Stimulated activated CD4-positive, alpha-beta T cell treated with anti-CD3 and anti-CD28 coated beads, TNF-alpha, amount 100 ng/mL, for 1 hour (primary cell): ENCODE measurements at places on chromosomes 12 and 14.

GRCh38 chr14:23052182-23052623 lies 5.1 kb downstream of the CDH24 start:
- DNase-seq: no peak

DNA sequence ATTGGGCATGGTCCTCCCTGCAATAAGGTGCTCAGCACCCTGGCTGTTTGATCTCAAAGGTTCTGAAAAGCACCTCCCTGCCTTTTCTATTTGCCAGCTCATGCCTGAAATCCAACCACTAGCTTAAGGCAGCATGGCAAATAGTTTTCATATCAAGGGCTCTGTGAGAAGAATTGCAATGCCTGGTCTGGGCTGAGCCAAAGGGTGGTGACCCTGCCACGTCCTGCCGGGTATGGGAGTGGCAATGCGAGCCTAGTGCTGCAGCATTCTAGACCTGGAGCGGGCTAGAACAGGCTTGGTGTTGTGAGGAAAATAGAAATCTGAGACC lies 2.3 kb upstream of the SCNN1A start:
- no peak for DNase-seq

GRCh38 chr12:39402922-39403321 lies 40.0 kb downstream of the KIF21A start:
- no peak for DNase-seq

- no peak for DNase-seq
Observed at GRCh38 chr14:90715993-90716392, 100.2 kb downstream of the TTC7B start.

DNA sequence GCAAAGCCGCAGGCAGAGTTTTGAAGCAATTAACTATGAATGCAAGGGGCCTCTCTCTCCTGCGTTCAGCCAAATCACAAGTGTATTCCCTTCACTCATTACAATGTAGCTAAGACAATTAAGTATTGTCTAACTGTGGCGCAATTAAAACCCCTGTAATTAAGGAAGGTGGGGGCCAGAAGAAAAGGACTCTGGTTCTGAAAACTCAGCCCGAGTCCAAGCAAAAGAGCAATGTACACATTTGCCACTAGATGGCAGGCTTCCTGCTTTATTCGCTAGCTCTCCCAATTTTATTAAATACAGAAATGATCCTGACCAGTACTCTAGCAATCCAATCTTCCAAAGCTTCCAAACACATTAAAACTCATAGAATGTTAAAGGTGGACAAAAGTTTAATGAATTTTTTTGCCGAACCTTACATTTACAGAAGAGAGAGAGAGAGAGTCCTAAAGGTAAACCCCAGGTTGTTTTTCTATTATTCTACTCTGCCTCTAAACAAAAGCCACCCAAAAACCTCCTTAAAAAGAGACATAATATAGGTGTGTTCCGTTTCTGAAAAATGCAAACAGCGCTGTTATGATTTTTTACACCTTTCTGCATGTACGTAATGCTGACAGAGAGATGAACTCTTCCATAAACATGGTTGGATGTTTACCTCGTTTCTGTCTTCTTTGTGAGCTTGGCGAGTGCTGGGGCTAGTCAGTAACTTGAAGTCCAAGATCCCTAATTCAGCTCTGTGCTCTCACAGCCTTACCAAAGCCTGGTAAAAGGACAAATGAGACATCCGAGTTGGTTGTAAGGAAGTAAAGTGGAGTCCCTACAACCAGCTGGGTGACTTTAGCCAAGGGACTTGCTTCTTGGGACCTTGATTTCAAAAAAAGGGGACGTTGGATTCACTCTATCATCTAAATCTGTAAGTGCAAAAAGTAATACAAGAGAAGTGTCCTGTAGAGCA lies 50.9 kb upstream of the VASH1 start:
- no peak for DNase-seq

- peak; percentile 77 for DNase-seq
Observed at GRCh38 chr12:6965026-6965661, 5.3 kb downstream of the PHB2 start.

- no peak for DNase-seq
Observed at GRCh38 chr12:128973883-128974681, 120.8 kb downstream of the GLT1D1 start.

DNA sequence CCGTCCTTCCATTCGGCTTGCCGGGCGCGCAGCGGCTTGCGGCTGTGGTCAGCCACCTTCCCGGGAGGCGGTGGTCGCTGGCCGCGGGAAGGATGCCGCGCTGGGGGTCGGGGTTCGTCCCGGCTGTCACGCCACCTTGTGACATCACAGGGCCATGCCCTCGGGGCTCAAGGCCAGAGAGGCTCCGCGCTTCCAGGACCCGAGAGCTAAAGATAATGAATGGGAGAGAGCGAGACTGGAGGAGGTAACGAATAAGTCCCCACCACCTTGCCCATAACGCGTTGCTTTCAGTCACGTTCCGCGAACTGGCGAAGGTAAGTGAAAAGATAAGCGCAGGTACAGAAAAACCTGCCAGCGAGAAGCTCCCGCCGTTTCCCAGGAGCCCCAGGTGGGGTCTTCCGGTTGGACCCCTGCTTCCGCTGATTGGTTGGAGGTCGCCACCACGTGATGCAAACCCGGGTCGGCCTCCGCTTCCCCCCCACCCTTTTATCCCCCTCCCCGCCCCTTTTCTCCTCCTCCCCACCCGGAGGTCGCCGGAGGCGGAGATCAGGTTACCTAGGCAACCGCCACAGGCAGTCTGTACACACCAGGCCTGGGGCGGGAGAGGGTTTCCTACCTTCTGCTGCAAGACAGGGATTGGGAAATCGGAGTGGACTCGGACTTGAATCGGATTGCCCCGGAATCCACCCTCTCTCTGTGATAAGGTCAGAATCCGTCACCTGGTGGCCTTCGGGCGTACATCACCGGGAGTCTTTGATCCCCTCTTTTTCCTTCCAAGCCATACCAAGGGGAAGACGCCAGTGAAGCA lies at the start of gene LRRC9:
Gene LRRC9 (plus strand): TSS at position 575 of the 808 bp plus-strand sequence.
- no peak for DNase-seq

DNA sequence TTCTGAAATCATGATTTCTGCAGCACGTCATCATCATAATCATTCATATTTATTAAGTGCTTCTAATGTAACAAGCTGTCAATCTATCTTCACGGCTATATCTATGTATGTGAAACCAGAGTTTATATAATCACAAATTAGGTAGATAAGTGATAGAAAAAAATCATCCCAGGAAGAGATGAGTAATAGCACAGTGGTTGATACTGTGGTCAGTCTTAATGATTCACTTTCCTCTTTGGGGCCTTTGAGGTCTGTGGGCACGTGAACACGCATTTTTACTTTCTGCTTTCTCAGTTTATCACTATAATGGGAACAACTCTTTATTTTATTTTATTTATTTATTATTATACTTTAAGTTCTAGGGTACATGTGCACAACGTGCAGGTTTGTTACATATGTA lies 265.9 kb upstream of the NOVA1 start:
- DNase-seq: no peak

GRCh38 chr12:75487308-75487707 lies 6.8 kb downstream of the GLIPR1 start:
- no peak for DNase-seq

DNA sequence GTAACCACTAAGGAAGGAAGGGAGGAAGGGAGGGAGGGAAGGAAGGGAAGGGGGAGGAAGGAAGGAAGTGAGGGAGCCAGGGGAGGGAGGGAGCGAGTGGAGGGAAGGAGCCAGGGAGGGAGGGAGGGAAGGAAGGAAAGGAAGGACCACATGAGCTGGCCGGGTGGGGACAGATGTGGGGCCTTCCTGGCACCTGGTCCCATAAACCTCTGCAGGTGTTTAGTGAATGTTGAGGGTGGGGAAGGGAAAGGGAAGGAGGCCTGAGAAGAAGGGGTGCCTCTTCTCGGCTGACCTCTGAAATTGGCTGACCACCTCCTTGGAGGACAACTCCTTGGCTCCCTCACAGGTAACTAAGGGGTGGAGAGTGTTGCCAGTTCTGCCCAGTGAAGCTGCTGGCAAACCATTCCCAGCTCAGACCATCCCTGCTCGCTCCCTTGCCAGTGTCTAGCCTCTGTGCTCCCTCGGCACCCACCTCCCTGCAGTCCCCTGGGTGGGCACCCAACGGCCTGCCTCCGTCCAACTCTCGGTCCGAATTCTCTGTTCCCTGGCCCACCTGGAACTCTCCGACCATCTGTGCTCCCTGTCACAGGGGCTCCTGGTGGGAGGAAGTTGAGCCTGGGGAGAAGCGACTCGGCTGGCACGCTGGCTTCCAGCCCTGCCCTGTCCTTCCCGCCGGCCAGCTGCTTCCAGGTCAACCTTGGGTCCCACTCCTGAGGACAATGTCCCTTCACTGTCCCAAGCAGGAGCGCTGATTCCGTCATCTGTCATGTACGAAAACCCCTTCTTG lies 12.2 kb upstream of the PPP1R13B start:
- DNase-seq: no peak

DNA sequence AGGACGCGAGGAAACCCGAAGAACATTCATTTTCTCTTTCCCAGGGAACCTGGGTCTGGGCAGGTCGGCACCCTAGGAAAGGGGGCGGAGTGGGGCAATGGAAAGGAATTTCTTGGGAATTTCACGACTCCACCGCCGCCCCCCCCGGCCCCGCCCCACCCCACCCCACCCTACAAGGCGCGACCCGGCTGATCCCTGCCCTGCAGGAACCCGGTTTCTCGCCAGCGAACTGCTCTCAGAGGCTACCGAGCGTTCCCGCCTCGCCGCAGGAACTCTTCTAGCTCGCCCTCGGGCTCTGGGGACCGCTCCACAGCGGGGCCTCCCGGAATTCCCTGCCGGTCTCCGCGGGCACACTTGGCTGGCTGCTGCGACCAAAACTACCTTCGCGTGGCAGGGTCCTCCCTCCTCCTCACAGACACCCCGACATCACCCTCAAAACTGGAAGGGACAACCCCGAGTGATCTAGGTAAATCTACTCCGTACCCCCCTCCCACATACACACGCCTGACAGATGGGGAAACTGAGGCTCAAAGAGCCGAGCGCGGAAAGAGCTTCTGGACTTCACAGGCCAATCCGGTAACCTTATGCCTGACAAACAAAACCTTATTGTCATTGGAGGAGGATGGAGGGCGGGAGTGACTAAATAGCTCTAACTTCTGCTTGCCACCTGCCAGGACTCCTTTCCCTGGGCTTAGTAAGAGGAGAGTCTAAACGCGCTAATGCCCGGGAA lies 785 bp upstream of the ACTN1 start:
- DNase-seq: no peak
